Activated naive CD4-positive, alpha-beta T cell treated with anti-CD3 and anti-CD28 coated beads, Interleukin-2, amount 10 ng/mL, durations not matched to agents 5 hours and 36 hours (primary cell): ENCODE measurements at places on chromosomes 12 and 14. TPM values are rescaled to one million over a fixed set of nuclear protein-coding genes. Genes with fewer than 3 reads are reported as not detected.

Gene NGB
- total RNA-seq: not detected

Gene TSPAN19
- total RNA-seq: not detected

Gene BBOF1
- total RNA-seq: 1.5 TPM

Gene SMCO2
- 0.34 TPM for total RNA-seq

Gene BEST3
- not detected for total RNA-seq

Gene VWF
- total RNA-seq: 0.24 TPM

Gene KRT80
- not detected for total RNA-seq

Gene YBX3
- 41.8 TPM for total RNA-seq

Gene MIA2
- 24.3 TPM for total RNA-seq

Gene KIF26A
- total RNA-seq: 0.63 TPM

Gene NPAS3
- total RNA-seq: not detected

Gene ANKRD33
- not detected for total RNA-seq

Gene ACIN1
- total RNA-seq: 193 TPM

Gene C1QL4
- total RNA-seq: not detected

Gene TEX52
- not detected for total RNA-seq

Gene ADAMTS20
- not detected for total RNA-seq

Gene TAS2R30
- 2.4 TPM for total RNA-seq

Gene PRKAG1
- total RNA-seq: 61.5 TPM

Gene CLEC1B
- total RNA-seq: not detected

Gene FAR2
- 21.0 TPM for total RNA-seq

Gene TPH2
- total RNA-seq: not detected

Gene HOXC12
- total RNA-seq: not detected

Gene BDKRB2
- total RNA-seq: not detected

Gene PDE3A
- not detected for total RNA-seq

Gene CCDC88C
- 162 TPM for total RNA-seq

Gene GATC
- total RNA-seq: 31.4 TPM

Gene CD69
- 147 TPM for total RNA-seq

Gene FOXG1
- not detected for total RNA-seq

Gene ACRBP
- 1.6 TPM for total RNA-seq

Gene ART4
- not detected for total RNA-seq

Gene LAG3
- total RNA-seq: 3.2 TPM

Gene SERPINA3
- not detected for total RNA-seq

Gene NKX2-1
- not detected for total RNA-seq

Gene AMDHD1
- total RNA-seq: 0.40 TPM

Gene CABP1
- 0.68 TPM for total RNA-seq
